ENCODE measurements at places on chromosomes 13 and 19.

DNA sequence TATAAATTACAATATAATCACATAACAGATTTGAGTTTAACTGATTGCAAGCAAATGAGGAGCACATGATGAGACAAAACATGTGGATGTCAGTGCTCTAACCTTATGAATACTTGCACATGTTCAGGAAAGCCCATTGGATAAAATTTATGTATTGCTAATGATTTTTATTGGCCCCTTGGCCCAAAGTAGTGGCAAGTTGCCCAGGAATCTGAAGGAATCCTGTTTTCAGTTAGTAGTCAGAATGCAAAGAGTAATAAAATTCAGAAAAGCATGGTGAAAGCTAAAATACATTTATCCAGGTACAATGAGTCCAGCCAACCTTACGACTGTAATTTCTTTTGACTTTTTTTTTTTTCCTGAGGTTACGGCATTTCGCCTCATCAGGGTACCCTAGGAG lies 1539.4 kb downstream of the EFNB2 start:
- no peak for DNase-seq

DNA sequence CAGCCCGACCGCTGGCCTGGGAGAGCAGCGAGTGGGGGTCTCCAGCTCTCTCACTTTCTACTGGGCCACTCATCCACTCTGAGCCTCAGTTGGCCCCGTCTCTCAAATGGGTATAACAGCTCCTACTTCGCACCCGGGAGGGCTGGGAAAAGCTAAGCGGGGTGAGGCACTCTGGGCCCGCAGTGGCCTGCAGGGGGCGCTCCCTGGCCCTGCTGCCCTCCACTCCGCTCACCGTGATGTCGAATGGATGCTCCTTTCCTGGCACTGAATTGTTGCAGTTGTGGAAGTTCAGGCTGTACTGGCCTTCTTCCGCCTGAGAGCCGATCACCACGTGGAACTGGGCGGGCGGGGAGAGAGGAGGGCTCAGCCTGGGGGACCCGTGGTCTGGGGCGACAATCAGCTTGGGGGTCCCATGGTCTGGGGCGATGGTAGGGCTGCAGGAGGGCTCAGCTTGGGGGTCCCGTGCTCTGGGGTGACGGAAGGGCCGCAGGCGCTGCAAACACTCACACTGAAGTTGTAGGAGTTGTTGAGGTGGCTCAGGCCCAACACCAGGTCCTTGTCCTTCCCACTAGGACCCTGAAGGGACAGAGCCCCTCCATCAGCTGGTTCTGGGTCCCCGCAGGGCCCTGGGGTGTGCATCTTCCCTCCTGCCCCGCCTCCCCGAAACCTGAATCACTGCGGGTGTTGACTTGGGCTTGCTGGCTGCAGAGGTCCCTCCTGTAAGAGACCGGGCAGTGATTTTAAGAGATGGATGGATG lies 3.9 kb downstream of the GPR108 start:
- no peak for DNase-seq

DNA sequence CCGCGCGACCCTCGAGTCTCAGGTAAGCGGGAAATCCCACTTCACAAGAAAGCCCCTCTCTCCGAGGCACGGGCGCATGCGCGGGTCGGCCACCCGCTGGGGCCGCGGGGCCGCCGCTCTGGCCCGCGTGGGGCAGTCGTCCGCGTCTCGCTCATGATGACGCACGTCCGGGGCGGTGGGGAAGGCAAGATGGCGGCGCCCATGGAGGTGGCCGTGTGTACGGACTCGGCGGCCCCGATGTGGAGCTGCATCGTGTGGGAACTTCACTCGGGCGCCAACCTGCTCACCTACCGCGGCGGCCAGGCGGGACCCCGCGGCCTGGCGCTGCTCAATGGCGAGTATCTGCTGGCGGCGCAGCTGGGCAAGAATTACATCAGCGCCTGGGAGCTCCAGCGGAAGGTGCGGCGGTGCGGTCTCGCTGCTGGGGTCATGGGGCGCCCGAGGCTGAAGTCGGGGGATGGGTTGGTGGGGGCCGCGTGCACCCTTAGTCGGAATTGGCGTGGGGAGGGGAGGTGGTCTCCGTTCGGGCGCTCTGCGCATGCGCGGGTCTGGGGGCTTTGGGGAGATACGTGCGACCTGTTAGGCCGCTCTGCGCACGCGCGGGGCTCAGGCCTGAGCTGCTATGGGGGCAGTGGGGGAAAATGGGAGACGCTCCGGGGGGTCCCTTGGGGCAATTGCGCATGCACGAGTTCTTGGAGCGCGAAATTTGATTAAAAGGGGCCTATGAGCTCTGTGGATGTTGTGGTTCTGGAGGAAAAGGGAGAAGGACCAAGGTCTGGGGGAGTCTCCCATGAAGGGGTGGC lies at the start of gene WDR18:
WDR18 (plus strand) TSS at position 181 of the 803 bp plus-strand sequence; CDS start at position 190, 9 bp downstream.
- peak; percentile 91 for DNase-seq

DNA sequence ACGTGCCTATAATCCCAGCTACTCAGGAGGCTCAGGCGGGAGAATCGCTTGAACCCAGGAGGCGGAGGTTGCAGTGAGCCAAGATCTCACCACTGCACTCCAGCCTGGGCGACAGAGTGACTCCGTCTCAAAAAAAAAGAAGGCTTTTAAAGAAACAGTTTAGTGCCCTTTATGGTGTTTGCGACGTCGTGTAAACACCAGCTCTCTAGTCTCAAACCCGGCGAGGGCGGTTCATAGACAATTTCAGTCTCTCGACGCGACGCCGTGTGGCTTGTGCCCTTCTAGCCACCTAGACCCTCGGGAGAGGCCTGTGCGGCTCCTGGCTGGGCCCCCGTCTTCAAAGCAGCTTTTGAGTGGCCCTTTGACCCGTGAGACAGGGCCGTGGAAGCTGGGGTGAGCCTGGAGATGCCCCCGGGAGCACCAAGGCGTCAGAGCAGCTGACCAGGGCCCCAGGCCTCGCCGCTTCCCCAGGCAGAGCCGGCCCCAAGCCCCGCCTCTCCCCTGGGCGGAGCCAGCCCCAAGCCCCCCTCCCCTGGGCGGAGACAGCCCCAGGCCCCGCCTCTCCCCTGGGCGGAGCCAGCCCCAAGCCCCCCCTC lies 5.0 kb upstream of the MADCAM1 start:
- DNase-seq = no peak

- DNase-seq = no peak
These were observed 2.6 kb downstream of the LENG1 start for GRCh38 chr19:54156953-54157352.

DNA sequence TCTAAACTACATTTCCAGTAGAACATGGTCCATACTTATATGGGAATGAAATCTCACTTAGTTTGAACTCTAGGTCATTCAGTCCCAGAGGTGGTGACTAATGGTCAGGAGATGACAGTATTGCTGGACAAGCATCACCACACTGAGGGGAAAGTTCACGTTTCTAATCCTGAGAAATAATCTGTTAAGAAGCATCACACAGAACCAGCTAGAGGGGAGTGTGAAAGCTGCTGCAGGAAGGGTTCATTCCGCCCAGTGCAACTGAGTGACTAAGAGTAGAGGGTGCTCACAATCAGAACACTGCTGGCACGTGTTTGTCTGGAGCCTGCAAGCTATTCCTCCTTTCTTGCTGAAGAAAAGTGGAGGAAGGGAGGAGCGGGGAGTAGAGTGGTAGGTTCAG lies 2.7 kb downstream of the COL4A1 start:
- no peak for DNase-seq

DNA sequence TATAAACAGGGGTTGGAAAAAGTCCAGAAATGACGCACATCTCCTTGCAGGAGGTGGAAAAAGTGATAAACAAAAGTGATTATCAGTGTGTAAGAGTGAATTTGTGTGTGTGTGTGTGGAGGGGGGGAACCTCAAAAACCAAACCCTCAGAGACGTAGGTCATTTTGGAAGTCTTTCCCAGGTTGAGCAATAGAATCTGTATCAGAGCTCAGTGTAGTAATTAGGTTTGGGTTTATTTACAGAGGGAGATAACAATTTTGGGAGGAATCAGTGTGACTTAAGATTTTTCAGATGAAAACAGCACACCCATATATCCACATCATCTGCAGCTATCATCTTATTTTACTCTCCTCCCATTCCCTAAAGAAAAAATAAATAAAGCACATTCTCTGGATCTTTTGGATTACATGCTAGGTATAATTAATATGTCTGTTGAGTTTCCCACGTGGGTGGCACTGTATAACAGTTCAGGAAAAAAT lies 406.4 kb downstream of the FGF9 start:
- no peak for DNase-seq

DNA sequence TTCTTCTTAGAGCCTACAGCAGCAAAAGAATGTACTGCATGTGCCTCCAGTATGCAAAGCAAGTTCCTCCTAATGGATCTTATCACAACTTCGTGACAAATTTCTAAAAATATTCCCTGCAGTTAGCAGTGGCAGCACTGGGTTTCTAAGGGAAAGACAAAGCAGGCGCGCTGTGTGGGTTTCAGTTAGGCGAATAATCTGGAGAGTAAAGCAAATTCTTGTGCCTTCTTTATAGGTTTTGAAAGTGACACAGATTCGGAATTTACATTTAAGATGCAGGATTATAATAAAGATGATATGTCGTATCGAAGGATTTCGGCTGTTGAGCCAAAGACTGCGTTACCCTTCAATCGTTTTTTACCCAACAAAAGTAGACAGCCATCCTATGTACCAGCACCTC lies 167.9 kb downstream of the LMO7 start:
- no peak for DNase-seq

DNA sequence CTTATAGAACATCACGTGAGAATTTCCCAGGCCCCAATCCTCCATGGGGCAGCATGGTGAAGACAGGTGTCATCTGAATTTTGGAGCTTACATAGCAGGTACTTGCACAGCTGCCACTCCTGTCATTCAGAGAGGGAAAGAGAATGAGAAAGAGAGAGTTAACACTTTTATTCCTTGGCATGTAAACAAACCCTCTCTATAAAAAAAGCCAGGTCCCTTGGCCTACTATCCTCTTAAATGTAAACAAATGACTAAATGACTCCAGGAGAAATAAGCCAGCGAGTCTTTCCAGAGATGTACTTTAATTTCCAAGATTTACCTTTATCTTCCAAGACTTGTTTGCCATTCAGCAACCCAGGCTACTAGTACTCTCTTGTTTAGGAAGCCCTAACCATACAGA lies 195.3 kb upstream of the HTR2A start:
- no peak for DNase-seq

DNA sequence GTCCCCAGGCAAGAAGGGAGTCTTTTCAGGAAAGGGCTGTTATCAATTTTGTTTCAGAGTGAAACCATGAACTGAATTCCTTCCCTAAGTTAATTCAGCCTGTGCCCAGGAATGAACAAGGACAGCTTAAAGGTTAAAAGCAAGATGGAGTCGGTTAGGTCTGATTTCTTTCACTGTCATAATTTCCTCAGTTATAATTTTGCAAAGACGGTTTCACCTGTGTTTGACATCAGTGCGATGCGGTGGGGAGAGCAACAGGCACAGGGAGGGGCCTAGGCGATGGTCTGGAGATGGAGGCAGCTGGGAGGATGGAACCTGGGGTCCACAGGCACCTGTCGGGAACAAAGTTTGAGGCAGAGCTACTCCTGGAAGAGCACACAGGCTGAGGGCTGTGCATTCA lies 5.9 kb upstream of the ZNF552 start:
- DNase-seq = no peak

GRCh38 chr19:23799321-23799720 lies 40.6 kb upstream of the ZNF681 start:
- peak; percentile 11 for DNase-seq

DNA sequence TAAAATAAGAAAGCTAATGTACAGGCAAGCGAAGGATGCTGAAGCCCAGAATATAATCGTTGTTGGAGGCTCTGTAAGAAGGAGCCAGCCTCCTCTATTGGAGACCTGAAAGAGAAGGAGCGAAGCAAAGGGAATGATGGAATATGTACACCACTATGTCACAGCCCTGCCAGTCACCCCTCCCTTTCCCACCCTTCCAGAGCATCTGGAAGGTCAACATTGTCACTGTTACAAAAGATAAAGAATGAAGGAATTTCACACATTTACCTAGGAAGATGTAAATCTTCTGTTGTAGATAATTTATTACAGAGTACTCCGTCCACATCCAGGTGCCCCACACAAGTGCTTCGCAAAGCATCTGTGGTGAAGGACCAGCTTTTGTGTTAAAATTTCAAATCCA lies 39.7 kb upstream of the SACS start:
- no peak for DNase-seq

GRCh38 chr13:23467048-23467931 lies 33.8 kb upstream of the SACS start:
- no peak for DNase-seq

- DNase-seq = no peak
These were observed 84.3 kb downstream of the TEX29 start for GRCh38 chr13:111404746-111405145.

GRCh38 chr13:48275507-48275906 lies 28.0 kb upstream of the RB1 start:
- no peak for DNase-seq

GRCh38 chr19:37077501-37077933 lies 716 bp upstream of the ZNF420 start:
- no peak for DNase-seq

DNA sequence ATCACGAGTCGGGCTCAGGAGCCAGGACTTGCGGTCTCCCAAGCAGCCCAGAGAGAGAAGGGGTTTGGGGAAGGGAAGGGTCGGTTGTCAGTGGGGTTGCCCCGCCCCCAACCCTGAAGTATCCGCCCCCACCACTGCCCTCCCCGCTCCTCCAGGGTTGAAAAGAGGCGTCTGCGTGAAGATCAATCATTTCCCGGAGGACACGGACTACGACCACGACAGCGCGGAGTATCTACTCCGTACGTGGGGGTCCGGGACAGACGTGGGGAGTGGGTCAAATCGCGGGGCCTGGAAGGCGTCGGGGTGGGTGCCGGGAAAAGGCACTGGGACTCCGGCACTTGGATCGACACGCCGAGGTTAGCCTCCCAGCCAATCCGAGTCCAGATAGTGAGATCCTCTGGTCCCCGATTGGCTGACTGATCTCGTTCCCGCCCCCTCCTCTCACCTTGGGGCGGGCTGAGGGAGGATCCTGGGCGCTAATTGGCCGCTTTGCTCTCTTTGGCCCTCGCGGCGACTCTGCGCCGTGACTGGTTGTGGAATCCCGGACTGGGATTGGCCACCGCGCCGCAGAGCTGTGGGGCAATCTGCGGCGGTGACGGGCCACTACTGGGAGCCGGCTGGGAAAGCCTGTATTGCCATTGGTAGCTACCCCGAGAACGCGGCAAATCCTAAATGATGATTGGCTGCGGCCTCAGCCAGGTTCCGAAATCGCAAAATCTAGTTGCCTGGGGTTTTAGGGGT lies 13.3 kb upstream of the CACNG6 start:
- peak; percentile 18 for DNase-seq

GRCh38 chr13:26326562-26326961 lies 72.6 kb downstream of the CDK8 start:
- no peak for DNase-seq

- DNase-seq = no peak
These were observed 19.3 kb downstream of the RUBCNL start for GRCh38 chr13:46367617-46368327.

All from stimulated activated CD4-positive, alpha-beta T cell treated with anti-CD3 and anti-CD28 coated beads, Interleukin-4, amount 100 ng/mL, for 24 hours (primary cell).